HS-5 (cell line): ENCODE measurements at places on chromosomes 2 and 18.

DNA sequence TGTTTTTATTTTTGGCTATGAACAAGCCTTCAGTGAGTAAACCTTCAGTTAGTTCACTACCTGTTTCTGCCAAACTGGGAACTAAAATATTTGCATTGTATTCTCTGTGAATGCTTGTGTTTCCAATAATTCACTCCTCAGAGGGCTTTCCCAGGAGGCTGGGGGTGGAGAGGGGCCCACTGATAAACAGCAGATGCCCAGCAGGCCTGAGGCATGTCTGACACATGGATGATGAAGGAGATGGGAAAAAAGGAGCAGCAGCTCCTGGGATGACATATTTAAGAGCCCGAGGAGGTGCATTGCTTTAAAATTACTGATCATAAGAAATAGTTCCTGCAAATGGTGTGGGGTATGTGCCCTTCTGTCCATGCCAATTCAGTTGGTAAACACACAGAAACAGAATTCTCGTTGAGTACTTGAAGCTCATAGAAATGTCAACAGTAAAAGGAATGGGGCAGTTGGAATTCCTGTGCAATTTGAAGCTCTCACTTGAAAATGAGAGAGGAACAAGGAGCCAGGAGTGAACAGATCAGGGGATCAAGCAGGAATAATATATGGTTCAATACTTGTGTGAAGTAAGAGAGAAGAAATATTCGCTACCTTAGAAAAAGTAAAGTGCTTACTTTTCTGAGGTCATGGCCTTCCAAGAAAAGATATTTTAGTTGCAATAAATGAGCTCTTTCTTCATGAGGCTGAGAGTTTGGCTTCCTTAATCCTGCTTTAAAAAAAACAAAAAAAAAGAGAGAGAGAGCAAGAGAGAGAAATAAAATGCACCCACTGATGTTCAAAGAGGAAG, 22.0 kb upstream of the HNMT start:
- DNase-seq, result no peak

GRCh38 chr2:10297191-10297830, 5.4 kb upstream of the HPCAL1 start:
- DNase-seq, result no peak

DNA sequence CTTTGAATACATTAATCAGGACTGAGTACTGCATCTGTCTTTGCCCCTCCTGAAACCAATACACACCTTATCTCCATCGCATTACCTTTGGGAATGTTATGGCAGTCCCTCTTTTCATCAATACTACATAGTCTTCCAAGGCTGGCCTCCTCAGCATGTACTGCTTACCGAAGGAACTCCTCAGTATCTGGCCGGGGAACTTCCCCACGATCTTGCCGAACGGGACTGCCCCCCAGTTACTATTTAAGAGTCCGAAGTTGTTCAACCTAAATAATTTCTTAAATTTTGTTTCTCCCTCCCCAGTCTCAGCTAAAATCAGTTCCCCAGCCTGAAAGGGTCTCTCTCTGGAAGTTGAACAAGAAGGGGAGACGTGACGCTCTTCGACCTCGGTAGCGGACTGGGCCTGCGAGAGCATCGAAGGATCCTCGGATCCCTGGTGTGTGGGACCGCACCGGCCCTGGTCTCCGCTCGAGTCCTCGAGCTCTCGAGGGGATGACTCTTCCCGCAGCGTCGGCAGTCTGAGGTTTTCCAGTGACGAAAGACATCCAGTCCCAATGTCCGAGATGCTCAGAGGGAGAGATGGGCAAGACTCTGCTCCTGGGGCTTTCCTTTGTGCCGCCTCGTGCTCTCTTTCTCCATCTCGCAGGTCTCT, 489 bp downstream of the TRMT61B start:
- no peak for DNase-seq

DNA sequence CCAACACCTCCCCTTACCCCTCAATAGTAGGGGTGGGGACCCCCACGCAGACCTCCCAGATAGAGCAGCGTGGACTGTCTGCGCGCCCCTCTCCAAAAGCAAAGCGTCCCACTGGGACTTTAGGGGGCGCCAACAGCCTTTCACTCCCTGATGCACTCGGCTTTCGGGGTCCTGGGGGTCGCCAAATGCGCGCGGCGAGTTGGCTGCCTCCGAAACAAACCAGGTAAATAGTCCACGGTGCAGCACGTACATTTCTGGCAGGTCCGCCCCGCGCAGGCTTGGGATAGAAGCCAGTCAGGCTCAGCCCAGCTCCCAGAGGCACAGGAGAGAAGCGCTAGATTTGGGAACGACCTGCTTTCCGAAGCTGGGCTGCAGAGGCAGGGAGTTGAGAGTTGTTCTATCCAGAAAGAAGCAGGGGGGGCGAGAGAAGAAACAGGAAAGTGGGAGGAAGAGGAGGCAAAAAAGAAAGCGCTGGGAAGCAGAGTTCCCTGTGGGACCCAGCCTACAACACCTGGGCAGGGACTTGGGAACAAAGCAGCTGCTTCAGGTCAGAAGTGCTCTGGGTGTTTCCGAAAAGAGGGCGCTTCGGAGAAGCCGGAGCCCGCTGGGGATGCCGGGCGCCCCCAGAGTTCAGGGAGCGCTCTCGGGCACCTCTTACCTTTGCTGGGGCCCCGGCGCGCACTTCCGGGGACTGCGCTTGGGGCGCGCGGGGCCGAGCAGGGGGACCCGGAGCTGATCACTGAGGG, 544 bp downstream of the EVA1A start:
- no peak for DNase-seq

DNA sequence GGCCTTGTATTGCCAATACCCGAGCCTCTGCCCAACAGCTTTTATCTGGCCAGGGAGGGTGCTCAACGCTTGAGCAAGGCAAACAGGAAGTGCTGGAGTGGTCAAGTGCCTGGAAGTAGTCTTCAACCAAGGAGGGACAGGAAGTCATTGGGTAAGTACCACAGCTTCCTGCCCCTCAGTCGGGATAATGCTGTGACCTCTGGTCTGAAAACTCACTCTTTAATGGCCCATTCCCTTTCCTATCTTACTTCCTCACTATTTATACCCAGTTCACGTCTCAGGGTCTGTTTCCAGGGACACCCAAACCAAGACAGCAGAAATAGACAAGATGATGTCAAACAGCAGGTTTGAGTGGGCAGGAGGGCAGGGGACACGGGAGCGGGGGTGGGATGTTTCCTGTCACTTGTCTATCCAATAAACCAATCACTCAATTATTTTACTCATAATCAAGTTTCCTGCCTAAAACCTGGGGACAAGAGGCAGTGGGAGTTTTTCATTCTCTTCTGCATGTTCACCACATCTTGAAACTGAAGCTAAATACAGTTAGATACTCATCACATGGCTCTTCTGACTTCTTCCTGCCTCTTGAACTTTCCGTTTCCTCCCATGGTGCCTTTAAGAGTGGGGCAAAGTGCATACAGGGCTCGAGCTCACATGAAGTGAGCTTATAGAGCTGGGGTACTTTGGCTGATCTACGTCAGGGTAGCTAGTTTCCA, 68.9 kb upstream of the CAB39 start:
- DNase-seq, result no peak

DNA sequence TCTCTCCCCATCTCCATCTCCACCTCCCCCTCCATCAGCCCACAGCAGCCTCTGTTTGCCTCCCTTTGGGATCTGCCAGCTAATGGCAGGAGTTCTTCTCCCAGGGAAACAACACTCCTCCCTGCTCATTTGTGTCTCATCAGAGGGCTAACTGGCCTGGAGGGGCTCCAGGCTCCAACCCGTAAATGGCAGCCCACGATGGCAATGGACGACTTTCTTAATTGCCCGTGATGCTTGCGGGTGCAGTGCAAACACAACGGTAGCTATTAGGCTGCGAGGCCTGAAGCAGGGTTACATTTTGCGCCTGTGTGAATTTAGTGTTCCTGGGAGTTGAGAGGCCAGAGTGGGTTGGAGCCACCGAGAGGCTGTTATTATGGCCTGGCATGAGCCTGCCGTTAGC, 285.1 kb downstream of the TNS1 start:
- DNase-seq, result no peak

DNA sequence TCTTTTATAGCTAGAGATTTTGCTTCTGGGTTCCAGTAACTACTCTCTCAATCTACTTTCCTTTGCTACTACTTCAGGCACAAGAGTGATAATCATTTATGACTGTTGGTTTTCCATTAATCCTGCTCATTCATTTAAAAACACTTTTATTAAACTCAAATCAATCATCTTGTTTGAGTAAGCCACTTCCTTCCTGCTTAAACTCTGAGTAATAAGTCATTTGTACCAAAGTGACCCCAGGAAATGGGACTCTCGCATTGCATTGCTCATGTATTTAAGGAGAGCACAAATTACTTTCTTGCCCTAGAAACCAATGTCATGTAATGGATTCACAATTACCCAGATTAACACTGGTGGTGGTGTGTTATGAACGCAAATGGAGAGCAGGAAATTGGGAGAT, 270.7 kb upstream of the HNMT start:
- peak; percentile 16 for DNase-seq

GRCh38 chr2:172431463-172431862, 4.1 kb downstream of the ITGA6 start:
- DNase-seq, result no peak

DNA sequence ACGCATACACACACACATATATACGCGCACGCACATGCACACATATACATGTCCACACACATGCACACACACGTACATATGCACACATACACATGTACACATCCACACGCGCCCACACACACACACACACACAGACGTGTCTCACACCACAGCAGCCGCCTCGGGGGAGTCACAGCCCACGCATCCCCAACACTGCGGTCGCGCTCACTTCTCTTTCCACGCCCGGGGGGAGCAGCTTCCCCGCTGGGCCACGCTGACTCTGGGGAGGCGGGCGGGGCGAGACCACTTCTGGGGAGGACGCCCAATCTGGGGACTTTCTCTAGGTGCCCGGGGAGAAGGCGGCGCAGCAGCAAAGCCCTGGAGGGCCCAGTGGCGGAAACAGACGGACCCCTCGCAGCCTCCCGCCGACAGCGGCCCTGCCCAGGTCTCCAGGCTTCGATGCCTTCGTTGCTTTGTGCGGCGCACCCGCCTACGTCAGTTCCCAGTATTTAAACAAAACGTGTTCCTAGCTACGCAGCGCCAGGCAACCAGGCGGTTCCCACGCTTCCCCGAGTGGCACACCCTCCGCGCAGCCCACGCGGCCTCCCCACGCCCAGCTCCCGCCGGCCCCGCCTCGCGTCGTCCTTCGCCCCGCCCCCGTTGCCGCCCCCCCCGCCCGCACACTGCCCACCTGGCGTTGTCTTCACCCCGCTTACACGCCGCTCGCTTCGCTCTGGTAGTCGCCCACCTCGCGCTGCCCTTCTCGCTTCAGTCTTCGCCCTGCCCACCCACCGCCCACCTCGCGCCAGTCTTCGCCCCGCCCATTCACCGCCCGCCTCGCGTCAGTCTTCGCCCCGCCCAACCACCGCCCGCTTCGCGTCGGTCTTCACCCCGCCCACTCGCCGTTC, 810 bp upstream of the RBFA start:
- no peak for DNase-seq

- DNase-seq, result no peak
Measured at GRCh38 chr2:205175831-205176230, 506.5 kb upstream of the NRP2 start.

DNA sequence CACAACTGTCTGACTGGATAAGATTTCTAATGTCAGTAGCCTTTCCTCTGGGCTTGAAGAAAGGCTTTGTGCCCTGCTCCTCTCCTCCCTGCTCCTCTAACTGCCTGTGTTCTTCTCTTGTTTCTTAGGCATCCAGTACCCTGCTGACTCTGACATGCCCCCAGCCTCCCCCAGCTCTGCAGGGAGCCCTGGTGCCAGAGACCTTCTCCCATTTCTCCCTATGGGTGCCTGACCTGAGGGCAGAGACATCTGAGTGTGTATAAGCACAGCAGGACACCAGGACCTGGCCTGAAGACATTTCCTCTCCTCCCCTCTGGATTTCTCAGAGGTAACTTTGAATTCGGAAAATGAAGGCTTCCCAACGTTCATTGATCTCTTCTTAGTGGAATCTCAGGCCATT, 23.6 kb downstream of the RNF144A start:
- DNase-seq, result no peak

GRCh38 chr2:39731546-39731945, 47.5 kb downstream of the THUMPD2 start:
- no peak for DNase-seq
